Activated CD8-positive, alpha-beta memory T cell treated with anti-CD3 and anti-CD28 coated beads, Interleukin-2, amount 10 ng/mL, durations not matched to agents 7 days and 5 days (primary cell): ENCODE measurements at places on chromosomes 6 and 20.

- no peak for DNase-seq
These were observed 6.3 kb upstream of the FOXF2 start for GRCh38 chr6:1382883-1383728.

DNA sequence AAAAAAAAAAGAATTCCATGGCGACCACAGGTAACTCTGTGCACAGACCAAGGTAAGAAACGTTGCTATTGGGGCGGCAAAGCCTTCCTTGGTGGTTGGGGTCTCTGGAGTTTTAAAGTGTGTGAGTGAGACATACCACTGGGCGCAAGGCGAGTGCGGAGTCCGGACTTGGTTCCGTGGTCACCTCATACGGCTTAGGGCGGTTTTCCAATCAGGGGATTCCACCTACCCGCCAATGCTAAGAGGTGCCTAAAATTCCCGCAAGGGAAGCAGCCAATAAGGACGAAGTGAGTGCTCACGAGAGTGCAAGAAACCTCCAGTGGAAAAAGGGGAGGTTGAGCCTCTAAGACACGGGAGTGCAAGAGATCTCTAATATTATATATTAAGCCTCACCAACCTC lies 68.6 kb upstream of the PRSS16 start:
- DNase-seq = no peak

- DNase-seq = no peak
These were observed 116.5 kb upstream of the COL21A1 start for GRCh38 chr6:56363796-56364430.

- no peak for DNase-seq
These were observed 100.3 kb downstream of the GMPR start for GRCh38 chr6:16338577-16339264.

DNA sequence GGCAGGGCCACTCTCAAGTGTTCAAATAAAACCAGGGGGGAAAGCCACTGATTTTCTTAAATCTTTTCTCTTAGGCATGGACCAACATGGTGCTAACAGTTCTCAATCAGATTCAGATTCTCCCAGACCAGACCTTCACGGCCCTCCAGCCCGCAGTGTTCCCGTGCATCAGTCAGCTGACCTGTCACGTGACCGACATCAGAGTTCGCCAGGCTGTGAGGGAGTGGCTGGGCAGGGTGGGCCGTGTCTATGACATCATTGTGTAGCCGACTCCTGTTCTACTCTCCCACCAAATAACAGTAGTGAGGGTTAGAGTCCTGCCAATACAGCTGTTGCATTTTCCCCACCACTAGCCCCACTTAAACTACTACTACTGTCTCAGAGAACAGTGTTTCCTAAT lies 41.5 kb upstream of the SMIM28 start:
- DNase-seq = no peak

GRCh38 chr6:15398633-15399275 lies 152.9 kb downstream of the JARID2 start:
- DNase-seq = no peak

- peak; percentile 31 for DNase-seq
These were observed 16.2 kb downstream of the CST7 start for GRCh38 chr20:24965065-24965919.

DNA sequence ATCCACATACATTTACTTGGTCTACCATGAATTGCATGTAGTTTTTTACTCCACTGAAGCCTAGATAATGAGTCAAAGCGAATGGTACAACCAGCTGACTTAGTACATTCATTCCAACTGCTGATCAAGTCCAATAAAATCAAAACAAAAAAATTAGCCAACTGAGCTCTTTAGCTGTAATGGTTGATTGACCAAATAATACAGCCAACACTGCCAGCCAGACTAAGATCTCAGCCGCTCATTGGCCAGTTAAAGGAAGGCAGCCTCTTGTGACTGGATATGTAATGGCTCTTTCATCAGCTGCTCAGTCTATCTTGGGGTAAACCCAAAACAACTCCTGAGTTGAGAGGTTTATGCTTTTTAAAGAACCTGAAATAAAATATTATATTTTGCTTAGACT lies 204.3 kb upstream of the RSPO3 start:
- no peak for DNase-seq

DNA sequence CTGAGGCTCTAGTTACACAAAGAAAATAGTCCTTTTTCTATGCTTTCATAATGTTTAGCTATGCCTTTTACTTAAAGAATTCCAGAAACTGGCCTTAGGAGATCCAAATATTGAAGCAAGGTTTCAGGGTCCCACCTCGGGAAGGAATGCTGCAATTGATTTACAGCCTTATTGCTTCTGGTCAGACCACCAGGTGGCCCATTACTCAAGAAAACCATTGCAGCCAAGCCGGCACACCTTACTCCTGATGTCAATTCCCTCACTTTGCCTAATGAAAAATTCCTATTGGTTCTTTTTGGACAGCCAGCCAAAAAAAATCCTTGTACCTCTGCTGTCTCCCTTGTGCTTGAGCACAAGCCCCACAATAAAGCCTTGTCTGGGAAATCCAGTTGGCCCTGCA lies 173.9 kb downstream of the LMBRD1 start:
- no peak for DNase-seq

DNA sequence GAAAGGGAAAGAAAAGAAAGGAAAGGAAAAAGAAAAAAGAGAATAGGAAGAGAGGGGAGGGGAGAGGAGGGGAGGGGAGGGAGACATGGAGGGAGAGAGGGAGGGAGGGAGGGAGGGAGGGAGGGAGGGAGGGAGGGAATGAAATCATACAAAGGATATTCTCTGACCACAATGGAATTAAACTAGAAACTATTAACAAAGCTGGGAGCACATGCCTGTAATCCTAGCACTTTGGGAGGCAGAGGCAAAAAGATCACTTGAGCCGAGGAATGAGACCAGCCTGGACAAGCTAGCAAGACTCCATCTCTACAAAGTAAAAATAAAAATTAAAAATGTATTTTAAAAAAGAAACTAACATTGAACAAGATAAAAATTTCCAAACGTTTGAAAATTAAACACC lies 62.8 kb downstream of the ILRUN start:
- DNase-seq = no peak

DNA sequence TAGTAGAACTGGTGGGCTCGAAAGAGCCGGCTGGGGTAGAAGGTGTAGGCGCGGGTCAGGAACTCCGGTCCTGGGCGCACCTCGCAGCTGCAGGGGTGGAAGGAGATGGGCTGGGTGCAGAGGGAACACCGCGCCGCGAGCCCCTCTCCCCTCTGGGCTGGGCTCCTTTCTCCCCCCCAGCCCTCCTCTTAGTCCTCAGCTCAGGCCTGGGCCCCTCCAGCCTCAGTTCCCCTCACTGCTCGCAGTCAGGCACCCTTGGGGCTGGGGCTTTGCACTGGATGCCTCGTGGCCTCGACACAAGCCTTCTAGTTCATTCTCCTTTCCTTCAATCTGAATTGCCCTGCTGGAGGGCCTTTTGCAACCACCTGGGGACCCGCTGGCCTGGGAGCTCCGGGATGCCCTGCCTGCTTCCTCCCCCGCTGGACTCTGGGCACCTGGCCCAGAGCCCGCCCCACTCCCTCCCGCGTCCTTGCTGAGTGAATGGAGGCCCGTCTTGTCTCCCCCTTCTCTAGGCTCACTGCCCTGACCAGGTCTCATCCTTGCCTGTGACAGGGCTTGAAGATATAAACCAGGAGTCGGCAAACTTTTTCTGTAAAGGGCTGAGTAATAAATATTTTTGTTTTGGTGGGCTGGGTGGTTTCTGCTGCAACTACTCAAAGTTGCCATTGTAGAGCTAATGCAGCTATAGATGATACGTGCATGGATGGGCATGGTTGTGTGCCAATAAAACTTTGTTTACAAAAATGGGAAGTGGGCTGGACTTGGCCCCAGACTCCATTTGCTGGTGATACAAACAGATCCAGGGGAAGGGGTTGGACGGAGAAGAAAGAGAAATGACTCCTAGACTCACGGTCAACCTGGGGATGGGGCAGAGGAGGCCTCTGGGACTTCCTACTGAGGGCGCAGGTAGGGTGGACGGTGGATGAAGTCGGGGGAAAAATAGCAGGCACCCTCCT lies 47.3 kb downstream of the APCDD1L start:
- DNase-seq = no peak

GRCh38 chr6:14524319-14524718 lies 406.7 kb downstream of the CD83 start:
- DNase-seq = no peak

GRCh38 chr20:32638848-32639247 lies 34.9 kb downstream of the C20orf203 start:
- DNase-seq = no peak

DNA sequence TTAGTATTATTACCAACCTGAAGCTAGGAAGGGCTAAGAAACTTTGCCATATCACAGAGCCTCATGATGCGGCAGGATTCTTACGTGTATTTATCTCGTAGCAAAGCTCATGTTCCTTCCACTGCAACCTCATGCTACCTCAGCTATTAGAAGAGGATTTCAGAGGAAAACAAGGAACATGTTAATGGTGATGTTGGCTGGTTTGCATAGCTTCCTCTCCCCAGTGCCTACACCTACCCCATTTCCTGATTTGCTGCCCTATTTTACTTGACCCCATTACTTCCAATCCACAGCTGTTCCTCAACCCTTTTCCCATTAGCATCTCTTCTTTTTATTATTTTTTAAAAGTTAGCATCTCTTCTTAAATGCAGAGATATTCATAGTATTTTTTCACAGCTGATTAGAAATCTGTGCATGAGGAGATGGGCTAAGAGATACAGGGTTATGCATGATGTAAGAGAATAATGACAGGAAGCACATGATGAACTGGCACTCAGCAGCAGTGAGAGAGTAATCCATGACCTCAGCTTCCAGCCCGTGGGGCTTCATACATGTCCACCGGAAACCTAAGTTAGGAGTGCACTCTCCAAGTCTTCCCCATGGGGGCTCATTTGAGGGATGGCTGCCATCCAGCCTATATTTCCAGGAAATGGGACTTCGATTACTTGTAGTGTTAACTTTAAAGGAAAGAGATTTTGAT lies 106.1 kb upstream of the ASF1A start:
- no peak for DNase-seq

GRCh38 chr6:154638369-154638768 lies 94.8 kb upstream of the SCAF8 start:
- no peak for DNase-seq

DNA sequence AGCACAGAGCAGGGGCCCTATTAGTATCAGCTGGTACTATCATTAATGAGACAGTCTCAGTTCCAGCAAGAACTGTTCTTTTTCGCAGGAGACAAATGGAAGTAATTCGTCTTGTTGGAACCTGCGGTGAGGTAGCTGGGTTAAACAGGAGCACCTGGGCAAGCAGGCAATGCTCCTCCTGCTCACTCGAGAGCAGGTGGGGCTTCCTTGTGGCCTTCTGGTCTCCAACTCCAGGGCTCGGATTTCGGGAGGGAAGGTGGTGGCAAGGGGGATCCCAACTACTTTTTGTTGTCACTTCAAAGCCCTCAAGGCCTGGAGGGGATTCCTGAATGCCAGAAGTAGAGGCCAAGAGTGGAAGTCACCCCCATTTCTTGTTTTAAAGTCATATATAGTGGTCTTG lies 1.3 kb upstream of the SPEF1 start:
- no peak for DNase-seq

- DNase-seq = no peak
These were observed 845 bp upstream of the ANKRD60 start for GRCh38 chr20:58229198-58229798.
